Hindlimb muscle (tissue), 1 donor: ENCODE measurements at places on chromosomes 2 and 18.

- no peak for DNase-seq
These were observed 5.7 kb upstream of the ALS2 start for GRCh38 chr2:201786471-201786870.

DNA sequence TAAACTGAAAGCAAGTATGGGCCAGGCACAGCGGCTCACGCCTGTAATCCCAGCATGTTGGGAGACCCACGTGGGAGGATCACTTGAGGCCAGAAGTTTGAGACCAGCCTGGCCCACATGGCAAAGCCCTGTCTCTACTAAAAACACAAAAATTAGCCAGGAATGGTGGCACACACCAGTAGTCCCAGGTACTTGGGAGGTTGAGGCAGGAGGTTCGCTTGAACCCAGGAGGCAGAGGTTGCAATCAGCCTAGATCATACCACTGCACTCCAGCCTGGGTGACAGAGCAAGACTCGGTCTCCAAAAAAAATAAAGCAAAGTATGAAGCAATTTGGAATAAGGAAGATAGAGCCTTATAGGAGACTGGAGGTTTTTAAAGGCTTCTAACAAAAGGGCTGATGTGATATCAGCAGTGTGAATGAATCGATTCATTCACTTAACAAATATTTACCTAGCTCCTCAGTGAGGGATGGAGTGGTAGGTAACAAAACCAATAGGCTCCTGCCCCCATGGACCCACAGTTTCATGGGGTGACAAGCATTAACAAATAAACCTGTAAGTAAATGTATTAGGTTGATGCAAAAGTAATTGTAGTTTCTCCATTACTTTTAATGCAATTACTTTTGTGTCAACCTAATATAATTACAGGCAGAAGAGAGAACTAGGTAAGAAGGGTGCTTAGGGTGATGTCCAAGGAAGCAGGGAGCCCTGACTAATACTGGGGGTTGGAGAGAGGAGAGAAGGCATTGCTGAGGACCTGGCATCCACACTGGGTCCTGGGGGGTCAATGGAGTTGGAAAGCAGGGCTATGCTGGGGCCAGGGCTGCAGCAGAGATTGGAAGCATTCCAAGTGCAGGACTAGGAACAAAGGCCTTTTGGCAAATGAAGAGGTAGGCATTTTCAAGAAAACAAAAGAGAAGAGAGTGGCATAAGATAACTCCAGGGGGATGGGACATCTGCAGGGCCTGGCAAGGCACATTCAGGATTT lies 195.4 kb upstream of the ARL4C start:
- no peak for DNase-seq

GRCh38 chr2:64284751-64285150 lies 140.5 kb upstream of the PELI1 start:
- no peak for DNase-seq

DNA sequence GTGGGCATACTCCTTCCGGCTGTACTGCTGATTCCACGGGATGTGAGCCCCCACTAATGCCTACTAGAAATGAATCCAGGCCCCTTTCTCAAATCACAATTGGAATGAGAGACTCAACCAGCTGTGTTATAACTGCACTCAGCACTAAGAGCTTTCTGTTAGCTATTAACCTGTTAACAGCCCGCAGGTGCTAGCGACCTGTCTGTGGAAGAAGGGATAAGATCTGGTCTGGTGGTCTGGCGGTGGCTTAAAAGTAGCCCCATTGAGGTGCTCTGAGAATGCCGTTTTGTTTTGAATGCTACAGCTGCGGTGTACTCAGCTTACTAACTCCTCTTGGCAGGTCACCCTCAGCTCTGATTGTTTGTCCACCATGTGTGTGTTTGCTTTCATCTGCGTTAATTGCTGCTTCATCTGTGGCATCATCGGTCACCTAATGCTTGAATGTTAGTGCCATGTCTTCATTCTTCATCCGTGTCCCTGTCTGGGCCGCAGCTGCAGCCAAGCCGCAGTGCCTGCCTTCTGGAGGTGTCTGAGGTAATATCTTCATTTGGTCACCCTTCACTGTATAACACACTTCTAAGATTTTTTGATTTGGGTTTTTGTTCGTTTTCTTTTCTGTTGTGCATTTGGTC lies 16.3 kb downstream of the RAB12 start:
- no peak for DNase-seq

- DNase-seq, result no peak
These were observed 141.1 kb downstream of the MBD5 start for GRCh38 chr2:148161909-148162435.
